ENCODE measurements at places on chromosomes 13 and 19.
A peak's percentile ranks its signal among the peaks of the same experiment; 100 is the strongest.

- no peak for DNase-seq
Measured at GRCh38 chr19:3908266-3909054, 24.4 kb upstream of the NMRK2 start.

GRCh38 chr19:30444686-30445232 lies 72.6 kb downstream of the ZNF536 start:
- DNase-seq, result no peak

- DNase-seq, result no peak
Measured at GRCh38 chr19:1624458-1624857, 19.2 kb upstream of the UQCR11 start.

DNA sequence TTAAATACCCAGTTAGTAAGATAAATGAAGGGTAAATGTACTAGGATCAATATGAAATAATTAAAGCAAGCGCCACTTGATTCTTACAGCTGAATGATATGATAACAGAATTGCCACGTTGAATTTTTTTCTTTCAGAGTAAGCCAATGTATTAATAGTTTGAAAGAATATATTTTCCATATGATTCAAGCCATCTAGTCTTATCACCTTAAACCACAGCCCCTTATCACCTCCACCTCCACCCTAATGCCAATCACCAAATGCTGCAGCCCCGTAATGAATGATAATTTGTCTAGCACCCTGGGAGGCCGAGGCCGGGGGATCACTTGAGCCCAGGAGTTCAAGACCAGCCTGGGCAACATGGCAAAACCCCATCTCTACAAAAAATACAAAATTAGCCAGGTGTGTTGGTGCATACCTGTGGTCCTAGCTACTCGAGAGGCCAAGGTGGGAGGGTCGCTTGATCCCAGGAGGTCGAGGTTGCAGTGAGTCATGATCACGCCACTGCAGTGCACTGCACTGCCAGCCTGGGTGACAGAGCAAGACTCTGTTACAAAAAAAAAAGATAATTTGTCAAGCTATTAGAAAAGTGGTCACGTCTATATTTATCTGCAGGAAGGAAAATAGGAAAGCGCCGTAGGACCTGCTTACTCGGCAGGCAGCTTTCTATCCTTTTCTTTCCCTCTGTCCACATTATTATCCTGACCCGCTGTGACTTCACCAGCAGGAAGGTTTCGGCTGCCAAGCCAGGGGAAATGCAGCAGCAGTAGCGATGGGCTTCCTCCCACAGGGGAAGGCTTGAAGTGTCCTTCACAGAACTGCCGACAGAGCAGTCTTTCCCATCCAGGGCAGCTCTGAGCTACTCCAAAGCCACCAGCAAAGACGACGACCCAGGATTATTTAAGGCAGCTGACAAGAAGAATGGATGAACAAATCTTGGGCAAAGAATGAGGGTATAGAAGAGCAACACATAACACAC lies 19.7 kb upstream of the CLN5 start:
- DNase-seq, result no peak

GRCh38 chr19:12779162-12779993 lies 4.0 kb upstream of the HOOK2 start:
- DNase-seq, result peak; percentile 80

DNA sequence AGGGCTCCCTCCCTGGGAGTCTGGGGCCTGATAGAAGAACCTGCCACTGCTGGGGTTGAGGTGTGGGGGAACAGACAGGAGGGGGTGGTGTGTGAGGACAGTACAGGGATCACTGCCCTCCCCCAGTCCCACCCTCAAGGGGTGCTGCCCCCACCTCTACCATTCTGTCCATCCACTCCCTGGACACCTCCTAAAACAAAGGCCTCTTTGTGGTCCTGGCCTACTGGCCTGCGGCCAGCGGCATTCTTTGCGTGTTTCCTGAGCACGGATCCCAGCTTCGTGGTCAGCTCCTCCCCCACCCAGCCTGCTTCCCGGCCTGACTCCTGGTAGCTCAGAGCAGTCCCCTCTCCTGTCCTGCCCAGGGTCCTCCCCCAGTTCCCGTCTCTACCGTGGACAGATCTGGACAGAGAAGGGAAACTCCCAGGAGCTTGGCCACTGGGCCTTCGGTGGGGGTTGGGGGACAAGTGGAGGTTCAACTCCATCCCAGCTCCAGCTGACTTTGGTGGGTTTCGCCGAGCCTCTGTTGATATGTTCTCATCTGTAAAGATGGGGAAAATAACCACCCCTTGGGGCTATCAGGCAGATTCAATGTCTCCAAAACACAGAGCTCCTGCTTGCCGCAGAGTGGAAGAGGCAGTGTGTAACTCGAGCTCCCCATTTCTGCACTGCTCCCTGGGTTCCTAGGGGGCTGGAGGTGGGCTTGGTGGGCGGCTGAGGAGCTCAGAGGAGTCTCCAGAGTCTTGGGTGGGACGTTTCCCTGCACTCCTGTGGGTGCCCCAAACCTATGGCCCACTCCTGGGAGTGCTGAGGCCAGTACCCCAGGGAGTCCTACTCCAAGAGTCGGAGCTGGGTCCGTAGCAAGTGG lies 48.7 kb downstream of the LYL1 start:
- DNase-seq, result peak; percentile 97

DNA sequence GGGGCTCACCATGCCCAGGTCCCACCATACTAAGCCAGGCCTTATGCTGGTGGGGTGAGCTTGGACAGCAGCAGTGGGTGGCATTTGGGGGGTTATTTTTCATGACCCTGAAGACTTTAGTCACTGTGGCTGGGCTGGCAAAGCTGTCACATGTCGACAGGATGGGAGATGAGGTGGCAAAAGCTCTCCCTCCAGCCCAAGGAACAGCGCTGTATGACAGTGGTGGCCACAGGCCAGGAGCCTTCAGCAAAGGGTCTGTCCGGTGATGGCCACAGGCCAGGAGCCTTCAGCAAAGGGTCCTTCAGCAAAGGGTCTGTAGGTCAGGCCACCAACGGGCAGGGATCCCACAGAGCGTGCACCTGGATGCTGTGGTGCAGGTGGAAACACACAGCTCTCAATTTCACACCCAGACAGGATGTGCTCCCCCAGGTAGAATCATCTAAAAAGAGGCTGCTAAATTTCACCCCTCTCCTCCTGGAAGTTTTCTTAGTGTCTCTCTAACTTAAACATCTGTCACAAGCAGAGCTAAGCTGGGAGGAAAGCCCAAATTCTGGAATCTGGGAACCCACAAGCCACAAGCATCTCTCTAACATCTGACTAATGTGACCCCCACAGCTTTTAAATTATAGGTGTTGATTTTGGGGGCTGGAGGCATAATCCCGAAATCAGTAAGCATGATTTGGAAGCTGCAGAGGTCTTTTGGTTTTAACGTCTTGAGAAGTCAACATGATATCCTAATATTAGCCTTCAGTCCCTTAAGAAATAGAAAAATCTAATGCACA lies 23.0 kb downstream of the COL4A1 start:
- DNase-seq, result no peak

- no peak for DNase-seq
Measured at GRCh38 chr13:21759463-21759862, 88.6 kb downstream of the FGF9 start.

DNA sequence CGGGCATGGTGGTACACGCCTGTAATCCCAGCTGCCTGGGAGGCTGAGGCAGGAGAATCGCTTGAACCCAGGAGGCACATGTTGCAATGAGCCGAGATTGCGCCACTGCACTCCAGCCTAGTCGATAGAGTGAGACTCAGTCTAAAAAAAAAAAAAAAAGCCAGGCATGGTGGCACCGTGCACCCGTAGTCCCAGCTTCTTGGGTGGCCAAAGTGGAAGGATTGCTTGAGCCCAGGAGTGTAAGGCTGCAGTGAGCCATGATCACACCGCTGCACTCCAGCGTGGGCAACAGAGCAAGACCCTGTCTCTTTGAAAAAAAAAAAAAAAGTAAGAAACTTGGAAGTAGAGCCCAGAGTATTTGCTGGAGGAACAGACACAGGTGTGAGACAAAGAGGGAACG lies 27.7 kb downstream of the CCDC8 start:
- DNase-seq, result no peak

DNA sequence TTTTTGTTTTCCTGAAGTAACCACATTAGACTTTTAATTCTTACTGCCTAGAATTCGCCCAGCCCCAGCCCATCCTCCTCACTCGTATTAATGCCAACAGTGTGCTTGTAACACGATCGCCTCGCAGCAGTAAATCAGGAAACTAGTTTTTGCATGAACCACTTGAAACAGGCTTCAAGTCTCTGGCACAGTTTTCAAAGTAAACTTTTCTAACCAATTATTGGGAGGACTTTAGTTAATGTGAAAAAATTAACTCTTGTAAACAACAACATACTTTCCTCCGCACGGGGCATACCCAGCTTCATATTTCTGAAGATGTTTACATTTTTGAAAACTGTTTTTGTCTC lies 39.2 kb downstream of the TNFRSF19 start:
- no peak for DNase-seq

GRCh38 chr19:24033963-24034342 lies 53.0 kb upstream of the ZNF254 start:
- peak; percentile 70 for DNase-seq

- DNase-seq, result no peak
Measured at GRCh38 chr19:49954092-49954829, 6.7 kb downstream of the SIGLEC11 start.

GRCh38 chr13:52739468-52740071 lies at the start of gene CNMD:
Gene CNMD (minus strand): TSS chr13:52739820. CDS start chr13:52739701, 119 bp downstream.
- no peak for DNase-seq

GRCh38 chr19:11759805-11760204 lies 7.0 kb upstream of the ZNF441 start:
- no peak for DNase-seq

DNA sequence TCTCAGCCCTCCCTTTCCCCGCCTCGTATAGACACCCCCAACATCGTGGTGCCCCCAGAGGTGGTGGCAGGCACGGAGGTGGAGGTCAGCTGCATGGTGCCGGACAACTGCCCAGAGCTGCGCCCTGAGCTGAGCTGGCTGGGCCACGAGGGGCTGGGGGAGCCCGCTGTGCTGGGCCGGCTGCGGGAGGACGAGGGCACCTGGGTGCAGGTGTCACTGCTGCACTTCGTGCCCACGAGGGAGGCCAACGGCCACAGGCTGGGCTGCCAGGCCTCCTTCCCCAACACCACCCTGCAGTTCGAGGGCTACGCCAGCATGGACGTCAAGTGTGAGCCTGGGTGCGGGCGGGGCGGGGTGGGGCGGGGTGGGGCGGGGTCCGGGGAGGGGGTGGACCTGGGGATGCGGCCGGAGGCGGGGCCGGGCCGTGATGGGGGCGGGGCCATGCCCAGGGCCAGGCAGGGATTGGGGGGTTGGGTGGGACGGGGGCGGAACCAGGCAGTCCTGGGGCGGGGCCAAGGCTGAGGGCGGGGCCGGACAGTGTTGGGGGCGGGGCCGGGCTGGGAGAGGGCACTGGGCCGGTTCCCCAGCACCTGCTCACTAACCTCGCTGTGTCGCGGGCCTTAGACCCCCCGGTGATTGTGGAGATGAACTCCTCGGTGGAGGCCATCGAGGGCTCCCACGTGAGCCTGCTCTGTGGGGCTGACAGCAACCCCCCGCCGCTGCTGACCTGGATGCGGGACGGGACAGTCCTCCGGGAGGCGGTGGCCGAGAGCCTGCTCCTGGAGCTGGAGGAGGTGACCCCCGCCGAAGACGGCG lies 7.8 kb downstream of the MAG start:
- no peak for DNase-seq

GRCh38 chr13:32968316-32968715 lies 47.9 kb upstream of the KL start:
- DNase-seq, result no peak

DNA sequence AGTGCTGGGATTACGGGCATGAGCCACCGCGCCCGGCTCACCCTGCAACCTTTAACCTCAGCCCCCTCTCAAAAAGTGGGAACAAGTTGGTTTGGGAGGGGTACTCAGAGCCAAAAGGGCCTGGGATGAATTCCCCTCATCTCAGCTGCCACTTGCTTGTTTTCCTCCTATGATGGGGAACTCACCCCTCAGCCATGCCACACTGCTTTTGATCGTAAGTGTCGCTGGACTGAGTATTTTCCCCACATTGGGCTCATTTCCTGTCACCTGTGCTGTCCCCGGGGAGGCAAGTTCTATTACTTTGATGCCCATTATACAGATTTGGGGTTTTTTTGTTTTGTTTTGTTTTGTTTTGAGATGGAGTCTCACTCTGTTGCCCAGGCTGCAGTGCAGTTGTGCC lies 6.5 kb downstream of the R3HDM4 start:
- DNase-seq, result no peak

- peak; percentile 59 for DNase-seq
Measured at GRCh38 chr13:113902986-113903775, 39.3 kb upstream of the GAS6 start.

DNA sequence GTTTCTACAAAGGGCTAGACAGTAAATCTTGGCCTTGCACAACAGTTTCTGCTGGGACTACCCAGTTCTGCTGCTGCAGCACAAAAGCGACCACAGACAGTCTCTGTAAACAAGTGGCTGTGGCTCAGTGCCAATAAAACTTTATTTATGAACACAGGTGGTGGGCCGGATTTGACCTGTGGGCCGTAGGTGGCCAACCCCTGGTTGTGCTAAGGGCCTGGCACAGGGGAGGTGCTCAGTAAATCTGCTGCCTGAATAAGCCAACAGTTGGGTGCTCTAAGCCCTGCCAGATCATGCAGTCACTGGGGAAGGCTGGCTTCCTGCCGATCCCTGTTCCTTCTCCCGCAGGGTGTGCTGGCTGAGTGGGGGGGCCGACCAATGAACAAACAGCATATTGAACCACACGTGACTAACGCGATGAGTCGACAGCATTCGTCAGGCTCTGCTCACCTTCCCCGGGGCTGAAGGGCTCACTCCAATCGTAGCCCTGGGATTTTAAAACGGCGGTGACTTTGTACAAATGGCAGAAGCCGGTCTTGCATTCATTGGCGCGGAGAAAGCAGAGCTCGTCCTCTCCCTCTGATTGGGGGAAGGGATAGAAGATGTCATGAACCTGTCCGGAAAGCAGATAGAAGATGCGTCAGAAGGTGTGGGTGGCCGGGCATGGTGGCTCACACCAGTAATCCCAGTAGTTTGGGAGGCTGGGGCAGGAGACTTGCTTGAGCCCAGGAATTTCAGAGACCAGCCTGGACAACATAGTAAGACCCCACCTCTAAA lies 24.3 kb upstream of the MYDGF start:
- DNase-seq, result peak; percentile 69

- no peak for DNase-seq
Measured at GRCh38 chr19:28737021-28737895, 475.7 kb downstream of the UQCRFS1 start.

DNA sequence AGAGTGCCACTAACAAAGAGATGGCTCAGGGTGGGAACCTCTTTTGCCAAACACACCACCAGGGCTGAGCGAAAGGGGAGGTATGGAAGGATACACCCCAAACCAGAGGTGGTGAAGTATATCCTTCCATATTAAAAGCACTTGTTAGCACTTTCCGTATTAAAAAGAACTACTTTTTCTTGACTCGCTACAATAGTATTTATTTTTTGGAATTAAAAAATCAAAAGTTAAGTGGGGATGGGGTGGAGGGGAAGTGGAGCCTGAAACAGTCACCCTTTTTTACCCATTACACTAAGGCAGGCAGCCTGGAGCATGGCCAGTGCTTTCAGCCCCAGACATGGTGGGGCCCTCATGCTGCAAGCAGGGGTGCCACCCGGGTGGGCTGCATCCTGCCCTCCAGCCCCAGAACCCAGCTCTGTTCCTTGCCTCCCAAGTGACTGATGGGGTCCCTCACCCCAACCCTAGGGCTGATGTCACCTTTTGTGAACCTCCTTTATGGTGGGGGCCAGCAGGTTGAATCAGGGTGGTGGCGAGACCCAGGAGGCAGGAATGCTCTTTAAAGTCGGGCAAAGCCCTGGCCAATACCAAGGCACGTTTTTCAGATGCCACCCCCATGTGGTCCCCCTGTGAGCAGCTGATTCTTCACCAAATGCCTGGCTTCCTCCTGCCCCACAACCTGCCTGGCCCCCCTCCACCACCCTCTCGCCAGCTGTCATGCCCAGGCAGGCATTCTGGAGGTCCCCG lies 31.0 kb downstream of the LYL1 start:
- no peak for DNase-seq

Measured in right atrium auricular region (tissue), 2 donors.